ENCODE measurements at places on chromosomes 1 and 21.
A peak's percentile ranks its signal among the peaks of the same experiment; 100 is the strongest.

GRCh38 chr1:6006882-6007281, 14.7 kb upstream of the NPHP4 start:
- DNase-seq = no peak

DNA sequence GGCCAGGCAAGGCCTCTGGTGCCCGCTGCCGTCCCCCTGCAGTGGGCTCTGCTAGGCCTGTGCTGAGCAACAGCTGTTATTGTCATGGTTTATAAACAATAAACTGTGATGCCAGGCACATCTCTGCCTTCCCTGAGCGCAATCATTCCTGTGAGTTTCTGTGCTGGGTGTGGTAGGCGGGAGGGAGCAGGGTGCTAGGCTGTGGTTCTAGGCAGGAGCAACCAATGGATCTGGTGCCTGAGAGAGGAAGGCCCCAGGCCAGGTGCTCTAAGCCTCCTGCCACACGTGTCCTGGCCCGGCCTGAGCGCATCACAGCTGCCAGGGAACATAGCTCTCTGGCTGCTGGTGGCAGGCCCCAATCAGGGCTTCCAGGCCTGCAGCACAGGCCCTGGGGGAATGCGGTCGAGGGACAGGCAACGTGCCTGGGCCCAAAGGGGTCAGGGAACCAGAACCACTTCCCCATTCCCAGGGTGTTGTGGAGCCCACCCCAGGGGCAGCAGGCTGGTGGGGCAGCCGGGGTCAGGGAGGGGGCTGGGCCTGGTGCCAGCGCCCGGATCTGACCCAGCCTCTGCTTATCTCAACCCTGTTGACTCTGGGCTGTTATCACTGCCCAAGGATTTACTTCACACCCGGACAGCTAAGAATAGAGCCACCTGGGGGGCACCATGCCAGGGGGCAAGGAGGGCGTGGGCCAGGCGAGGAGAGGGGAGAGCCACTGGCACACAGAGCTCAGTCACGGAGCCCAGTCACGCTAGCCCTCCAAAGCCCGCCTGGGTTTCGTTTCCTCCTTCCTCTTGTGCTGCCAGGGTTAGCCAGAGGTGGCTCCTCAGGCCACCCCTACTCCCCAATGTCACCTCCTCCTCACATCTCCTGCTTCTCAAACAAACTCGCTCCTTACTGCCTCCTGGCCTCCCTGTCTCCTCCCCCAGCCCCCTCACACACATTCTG, 11.5 kb downstream of the TRIM46 start:
- no peak for DNase-seq

DNA sequence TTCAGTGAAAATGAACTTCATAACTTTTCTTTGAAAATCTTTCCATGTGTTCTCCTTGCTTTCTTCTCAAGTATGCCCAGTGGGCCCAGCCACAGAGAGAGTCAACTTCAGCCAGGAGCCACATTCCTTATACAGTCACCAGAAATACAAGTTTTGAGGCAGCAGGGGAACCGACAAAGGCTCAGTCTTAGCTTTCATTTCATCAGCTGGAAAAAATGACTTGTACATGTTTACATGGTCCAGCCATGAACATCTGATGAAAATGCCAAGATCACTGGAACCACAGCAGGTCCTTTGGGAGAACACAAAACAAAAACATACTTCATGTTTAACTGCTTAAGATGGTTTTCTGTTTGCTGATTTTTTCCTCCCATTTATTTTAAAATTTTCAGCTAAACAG, 72.5 kb downstream of the SYDE2 start:
- peak; percentile 24 for DNase-seq

- no peak for DNase-seq
These were observed 1.3 kb downstream of the JAM2 start for GRCh38 chr21:25640202-25640942.

DNA sequence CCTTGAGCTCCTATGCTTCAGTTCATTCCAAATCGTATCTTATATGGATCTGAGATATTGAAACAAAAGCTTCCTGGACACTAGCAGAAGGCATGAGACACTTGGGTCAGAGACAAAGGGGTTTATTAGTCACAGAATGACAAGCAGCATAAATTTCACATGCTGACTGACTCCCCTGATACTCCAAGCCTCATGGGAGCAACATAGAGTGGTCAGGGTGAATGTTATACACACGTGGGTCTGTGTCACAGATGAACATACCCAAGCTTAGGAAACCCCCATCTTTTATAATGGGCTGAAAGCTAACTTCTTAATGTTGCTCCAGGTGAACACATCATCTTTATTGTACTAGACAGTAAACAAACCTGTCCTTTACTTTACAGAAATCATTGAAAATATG, 599.9 kb upstream of the RGS18 start:
- no peak for DNase-seq

DNA sequence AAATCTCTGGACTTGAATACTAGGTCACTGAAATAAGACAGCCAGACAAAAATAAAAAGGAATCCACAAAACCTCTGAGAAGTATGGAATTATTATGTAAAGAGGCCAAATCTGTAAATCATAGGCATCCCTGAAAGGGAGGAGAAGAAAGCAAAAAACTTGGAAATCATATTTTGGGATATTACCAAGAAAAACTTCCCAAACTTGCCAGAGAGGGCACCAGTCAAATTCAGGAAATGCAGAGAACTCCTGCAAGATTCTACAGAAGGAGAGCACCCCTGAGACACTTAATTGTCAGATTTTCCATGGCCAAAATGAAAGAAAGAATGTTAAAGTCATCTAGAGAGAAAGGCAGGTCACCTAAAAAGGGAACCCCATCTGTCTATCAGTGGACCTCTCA, 862.3 kb upstream of the PRMT6 start:
- no peak for DNase-seq

GRCh38 chr1:160491017-160491416, 32.0 kb downstream of the SLAMF6 start:
- DNase-seq = no peak

- no peak for DNase-seq
These were observed 88.9 kb downstream of the DYRK1A start for GRCh38 chr21:37455504-37455911.

DNA sequence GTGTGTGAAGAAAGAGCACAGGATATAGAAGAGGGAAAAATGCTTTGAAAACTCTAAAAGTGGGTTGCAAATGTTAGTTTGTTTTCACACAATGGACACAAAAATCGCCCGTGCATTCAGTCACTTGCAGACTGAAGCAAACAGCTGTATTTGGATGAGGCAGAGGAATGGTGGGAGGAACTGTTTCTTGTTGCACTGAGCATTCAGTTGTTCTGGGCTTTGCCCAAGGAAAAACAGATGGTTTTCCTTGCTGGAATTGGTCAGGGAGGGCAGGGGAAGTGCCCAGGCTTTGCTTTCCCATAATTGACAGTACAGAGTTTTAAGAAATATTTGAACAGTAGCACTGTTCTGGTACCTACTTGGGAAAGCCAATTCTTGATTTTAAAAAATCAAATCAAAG, 19.5 kb upstream of the WARS2 start:
- peak; percentile 17 for DNase-seq

- DNase-seq = peak; percentile 49
These were observed 15.4 kb downstream of the EFNA3 start for GRCh38 chr1:155093911-155094621.

GRCh38 chr1:155160128-155160527, 13.0 kb downstream of the KRTCAP2 start:
- no peak for DNase-seq

- DNase-seq = no peak
These were observed 30.6 kb downstream of the POFUT2 start for GRCh38 chr21:45256912-45257672.

- peak; percentile 51 for DNase-seq
These were observed 408 bp downstream of the LMO4 start for GRCh38 chr1:87329051-87329525.

DNA sequence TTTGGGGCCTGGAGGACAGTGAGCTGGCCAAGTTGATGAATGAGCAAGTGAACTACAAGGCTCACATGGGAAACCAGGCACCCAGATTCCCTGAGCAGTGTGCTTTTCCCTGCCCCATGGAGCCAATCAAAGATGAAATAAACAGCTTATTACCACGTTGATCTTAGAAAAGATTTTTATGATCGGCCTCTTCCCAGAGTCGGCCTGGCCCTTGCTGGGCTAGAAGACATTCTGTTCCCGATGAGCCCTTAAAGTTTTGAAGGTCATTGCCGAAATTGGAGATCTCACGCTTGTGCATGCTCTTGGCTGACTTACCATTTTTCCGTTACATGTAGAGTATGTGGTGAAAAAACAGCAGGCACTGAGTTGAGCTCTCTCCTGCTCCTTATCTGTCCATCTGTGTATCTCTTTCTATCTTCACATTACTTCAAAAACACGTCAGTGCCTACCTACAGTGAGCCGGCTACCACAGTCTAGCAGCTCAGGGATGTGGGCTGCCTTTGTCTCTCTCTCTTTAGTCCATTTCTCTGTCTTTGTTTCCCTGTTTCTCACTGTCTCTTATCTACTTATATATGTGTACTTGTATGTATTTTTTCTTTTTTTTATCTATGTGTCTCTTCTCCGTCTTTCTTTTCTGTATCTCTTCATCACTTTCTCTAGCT, 248.8 kb upstream of the USP24 start:
- DNase-seq = no peak

Measured in fibroblast of mammary gland (primary cell).